Activated CD4-positive, CD25-positive, alpha-beta regulatory T cell treated with anti-CD3 and anti-CD28 coated beads, Interleukin-2, amount 50 U/mL, for 24 hours (primary cell): ENCODE measurements at places on chromosomes 7 and 10.

DNA sequence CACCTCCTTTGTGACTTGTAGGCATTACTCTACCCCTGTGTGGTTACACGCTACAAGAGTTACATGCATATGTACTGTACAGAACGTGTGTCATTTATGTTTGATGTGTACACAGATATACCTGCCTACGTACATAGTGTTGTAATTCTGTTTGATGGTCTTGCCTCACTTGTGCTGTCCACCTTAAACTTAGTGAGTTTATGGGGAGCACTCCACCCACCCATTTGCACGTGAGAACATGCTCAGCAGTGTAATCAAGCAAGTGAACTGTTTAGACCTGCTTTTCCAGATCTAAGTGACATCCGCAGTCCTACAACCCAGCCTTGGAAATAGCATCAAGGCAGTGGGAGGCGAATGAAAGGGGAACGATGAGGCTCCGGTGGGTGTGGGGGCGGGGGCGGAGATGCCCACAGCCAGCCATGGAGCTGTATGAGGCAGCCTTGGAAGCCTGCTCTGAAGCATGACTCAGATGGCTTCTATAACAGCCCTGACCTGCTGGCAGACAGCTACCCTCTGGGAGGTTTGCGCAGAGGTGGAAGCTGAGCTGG lies 52.1 kb downstream of the SUFU start:
- ATAC-seq, result no peak

DNA sequence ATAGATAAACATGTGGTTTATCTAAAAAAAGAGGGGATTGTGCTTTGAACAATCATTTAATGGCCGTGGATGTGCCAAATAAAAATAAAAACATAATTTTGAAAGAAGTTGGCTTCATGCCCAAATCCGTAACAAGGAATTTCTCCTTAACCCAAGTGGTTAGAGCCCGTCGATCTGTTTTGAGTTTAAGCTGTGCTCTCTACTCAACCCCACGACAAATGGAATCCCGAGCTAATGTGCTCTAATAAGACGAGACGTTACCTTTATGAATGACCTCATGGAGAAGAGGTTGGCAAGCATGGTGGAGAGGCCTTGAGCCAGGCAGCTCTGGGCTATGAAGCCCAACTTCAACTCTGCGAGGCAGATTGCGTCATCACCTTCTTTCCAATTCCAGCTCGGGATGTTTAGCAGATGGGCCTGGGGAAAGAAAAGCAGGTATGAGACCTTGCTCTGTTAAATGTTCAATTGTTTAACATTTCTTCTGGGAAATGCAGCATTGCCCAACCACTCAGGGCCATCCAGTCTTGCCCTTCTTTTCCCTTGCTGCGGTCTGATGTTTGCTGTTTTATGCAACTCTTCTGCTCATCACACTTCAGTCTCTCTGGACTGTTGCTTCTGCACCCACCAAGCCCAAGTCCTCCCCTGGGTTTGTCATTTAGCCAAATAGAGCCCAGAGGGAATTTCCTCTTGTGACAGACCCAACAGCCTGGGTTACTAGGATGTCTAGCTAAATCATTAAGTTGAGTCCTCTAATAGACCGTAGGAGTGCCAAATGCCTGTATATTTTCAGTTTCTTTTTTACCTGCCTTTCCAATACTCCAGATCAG lies 564.6 kb downstream of the KCNMA1 start:
- ATAC-seq, result no peak

DNA sequence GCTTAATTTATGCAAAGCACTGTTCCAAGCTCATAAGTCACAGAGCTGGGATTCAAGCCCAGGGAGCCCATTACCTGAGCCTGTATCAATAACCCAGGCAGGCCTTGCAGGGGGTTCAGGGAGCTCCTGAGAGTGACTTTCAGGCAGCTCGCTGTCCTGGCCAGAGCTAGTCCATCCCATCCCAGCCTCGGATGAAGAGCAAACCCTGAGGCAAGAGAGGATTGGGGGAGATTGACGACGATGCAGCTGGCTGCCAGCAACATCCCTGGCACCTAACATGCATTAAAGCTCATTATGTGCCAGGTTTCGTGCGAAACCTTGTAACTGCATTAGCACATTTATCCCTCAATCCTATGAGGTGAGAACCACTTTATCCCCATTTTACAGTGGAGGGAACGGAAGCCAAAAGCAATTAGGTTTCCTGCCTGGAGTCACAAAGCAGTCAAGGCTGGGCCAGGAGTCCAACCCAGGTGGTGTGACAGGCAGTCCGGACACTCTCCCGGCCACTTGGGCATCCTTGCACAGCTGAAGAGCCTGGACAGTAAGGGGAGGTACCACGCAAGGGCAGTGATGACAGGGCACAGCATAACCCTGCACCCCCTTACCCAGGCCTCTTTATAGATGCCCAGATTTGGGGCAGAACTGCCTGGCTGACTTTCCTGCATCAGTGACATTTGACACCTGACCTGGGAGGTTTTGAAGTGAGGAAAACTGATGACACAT lies 129.8 kb upstream of the CHST15 start:
- no peak for ATAC-seq

DNA sequence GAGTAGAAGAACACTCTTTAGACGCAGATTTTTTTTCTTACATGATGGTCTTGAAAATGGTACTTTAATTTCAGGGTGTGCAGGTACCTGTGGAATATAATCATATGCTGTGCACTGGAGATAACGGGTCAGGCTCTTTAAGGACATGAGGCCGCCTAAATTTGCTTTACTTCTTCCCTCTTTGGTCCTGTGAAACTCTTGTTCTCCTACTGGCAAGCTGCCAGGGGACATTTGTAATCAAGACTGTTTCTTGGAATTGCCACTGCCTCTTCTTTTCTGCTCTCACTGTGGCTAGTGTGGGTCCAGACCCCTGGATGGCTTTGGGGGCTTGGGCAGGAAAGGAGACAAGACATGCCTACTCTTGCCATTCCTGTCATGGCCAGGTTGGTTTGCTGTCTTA lies 146.0 kb downstream of the SND1 start:
- no peak for ATAC-seq

DNA sequence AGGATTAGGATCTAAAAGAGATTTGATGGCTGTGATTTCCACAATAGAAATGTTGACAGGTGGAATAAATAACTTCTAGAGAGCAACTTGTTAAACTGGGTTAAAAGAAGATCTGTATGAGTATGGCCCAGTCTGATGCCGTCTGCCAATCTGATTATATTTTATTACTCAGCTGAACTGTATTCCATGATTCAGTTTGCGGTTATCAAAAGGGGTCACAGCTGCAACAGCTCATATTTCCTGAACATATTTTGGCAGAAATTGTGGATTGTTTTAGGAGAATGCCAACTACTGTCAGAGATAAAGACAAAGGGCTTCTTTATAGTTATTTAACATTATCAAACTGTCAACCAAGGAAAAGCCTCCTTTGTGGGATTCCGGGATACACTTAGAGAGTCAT lies 244.8 kb upstream of the MINDY3 start:
- no peak for ATAC-seq

DNA sequence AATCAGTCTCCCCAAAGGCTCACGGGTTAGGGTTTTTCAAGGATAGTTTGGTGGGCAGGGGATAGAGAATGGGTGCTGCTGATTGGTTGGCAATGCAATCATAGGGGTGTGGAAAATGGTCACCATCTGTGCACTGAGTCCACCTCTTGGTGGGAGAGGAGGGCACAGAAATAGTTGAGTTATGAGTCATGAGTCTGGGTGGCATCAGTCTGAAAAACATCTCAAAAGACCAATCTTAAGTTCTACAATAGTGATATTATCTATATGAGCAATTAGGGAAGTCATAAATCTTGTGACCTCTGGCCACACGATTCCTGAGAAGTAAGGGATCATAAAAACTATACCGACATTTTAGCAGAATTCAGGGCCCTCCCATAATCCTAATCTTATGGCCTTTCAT lies 62.7 kb downstream of the LGI1 start:
- ATAC-seq, result no peak

DNA sequence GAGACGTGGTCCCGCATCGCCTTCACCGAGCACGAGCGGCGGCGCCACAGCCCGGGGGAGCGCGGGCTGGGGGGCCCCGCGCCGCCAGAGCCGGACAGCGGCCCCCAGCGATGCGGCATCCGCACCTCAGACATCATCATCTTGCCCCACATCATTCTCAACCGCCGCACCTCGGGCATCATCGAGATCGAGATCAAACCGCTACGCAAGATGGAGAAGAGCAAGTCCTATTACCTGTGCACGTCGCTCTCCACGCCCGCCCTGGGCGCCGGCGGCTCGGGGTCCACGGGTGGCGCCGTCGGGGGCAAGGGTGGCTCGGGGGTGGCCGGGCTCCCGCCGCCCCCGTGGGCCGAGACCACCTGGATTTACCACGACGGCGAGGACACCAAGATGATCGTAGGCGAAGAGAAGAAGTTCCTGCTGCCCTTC lies 737 bp downstream of the CNNM2 start:
- no peak for ATAC-seq

DNA sequence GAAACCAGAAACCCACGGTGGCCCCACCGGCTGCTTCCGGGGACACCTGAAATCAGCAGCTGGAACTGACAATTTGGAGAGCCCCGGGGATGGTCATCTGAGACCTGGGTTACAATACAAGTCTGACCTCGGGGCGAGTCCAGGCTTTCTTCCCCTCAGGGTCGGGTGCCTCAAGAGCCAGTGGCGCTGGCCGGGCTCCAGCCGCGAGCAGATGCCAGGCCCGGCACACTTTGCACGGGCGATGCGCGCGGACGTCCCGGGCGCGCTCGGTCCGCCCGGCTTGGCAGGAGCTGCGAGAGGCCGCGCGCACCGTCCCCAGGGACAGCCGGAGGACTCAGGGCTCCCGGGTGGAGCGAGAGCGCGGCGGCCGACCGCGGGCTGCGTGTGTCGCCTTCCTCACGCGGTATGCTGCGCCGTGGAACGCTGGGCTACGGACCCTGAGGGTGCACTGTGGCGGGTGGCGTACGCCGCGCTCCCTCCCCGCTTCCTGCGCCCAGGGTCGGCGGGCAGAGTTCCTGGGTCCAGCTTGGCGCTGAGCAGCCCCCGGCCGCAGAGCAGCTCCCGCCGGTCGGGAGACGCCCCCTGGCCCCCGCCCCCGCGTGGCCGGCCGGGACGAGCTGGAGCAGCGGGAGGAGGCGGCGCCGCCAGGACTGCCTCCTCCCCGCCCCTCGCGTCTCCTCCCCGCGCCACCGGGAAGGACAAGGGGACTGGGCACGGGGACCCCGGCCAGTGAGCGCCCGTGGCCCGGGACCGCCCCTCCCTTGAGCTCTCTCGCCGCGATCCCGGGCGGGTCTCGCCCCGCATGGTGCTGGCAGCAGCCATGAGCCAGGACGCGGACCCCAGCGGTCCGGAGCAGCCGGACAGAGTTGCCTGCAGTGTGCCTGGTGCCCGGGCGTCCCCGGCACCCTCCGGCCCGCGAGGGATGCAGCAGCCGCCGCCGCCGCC lies at the start of gene RBM20:
Gene RBM20, plus strand, starts transcription at position 684 of the 945 bp plus-strand sequence. Its CDS starts 119 bp downstream, at position 803.
- peak; percentile 24 for ATAC-seq

- ATAC-seq, result no peak
Observed at GRCh38 chr7:135169964-135170273, 588 bp downstream of the CYREN start.

- no peak for ATAC-seq
Observed at GRCh38 chr10:67114945-67115344, 189.1 kb downstream of the LRRTM3 start.

GRCh38 chr10:102715880-102716279 lies 1.4 kb downstream of the SFXN2 start:
- no peak for ATAC-seq

DNA sequence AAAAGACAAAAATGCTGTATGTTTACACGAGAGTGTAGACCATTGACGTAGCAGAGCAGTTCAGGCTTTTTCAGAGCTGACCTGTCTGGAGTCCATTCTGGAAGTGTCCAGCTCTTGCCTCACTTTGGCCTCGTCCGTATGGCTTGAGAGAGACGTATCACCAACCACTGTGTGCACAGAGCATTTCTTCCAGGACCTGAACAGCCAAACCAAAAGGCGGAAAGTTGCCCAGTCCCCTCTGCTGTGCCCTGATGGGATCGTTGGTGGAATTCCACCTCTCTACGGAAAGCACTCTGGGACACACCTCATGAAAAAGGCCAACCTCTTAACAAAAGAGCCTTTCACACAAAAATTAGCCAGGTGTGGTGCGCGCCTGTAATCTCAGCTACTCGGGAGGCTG lies 184.7 kb upstream of the SH2B2 start:
- no peak for ATAC-seq

- no peak for ATAC-seq
Observed at GRCh38 chr7:13041368-13041988, 354.0 kb downstream of the ARL4A start.

DNA sequence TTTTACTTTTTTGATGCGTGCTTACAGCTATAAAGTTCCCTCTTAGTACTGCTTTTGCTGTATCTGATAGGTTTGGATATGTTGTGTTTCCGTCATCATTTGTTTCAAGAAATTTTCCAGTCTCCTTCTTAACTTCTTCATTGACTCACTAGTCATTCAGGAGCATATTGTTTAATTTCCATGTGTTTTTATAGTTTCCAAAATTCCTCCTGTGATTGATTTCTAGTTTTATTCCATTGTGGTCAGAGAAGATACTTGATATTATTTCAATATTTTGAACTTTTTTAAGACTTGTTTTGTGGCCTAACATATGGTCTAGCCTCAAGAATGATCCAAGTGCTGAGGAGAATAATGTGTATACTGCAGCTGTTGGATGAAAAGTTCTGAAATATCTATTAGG lies 75.5 kb upstream of the CREB5 start:
- no peak for ATAC-seq

DNA sequence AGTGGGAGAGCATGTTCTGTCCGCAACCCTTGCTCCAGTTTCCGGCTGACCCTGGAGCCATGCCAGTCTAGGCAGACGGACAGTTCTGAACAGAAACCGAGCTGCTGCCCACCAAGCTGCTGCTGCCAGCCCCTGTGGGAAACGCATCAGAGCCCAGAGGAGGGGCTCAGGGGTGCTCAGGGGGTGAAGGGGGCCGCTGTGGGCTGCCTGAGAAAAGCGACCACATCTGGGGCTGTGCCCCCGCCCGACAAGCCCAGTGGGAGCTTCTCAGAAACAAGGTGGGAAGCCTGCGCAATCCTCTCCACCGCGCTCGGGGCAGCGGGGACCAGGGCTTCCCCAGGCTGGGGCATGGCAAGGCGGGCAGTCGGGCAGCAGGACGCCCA lies 38.8 kb upstream of the CFAP46 start:
- ATAC-seq, result no peak

DNA sequence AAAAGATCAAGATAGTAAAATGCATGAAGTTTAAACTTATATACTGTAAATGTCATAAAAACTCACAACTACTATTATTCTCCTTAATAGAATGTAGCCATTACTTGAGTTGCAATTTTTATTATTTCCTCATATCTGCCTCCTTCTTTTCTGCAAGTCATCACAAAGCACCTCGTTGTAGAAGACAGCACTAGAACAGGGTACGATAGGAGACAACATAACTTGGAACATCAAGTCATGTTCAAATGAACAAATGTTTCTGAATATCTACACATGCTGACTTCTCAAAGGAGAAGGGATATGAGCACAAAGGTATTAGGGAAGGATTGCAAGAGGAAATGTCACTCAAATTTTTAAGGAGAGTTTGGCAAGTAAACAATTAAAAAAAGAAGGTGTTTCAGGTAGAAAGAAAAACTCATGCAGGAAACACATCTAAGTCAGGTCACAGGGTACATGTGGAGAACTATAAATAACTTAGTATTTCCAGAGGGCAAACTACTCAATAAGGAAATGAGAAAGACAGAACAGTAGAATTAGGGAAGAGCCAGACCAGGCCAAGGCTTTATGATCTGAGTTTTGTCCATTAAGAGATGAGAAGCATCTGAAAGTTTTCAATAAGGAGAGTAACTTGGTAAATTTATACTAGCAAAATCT lies 186.7 kb downstream of the CRPPA start:
- ATAC-seq, result no peak

- no peak for ATAC-seq
Observed at GRCh38 chr7:134014935-134015334, 112.2 kb upstream of the LRGUK start.
